ENCODE measurements at places on chromosomes 1 and 21.

DNA sequence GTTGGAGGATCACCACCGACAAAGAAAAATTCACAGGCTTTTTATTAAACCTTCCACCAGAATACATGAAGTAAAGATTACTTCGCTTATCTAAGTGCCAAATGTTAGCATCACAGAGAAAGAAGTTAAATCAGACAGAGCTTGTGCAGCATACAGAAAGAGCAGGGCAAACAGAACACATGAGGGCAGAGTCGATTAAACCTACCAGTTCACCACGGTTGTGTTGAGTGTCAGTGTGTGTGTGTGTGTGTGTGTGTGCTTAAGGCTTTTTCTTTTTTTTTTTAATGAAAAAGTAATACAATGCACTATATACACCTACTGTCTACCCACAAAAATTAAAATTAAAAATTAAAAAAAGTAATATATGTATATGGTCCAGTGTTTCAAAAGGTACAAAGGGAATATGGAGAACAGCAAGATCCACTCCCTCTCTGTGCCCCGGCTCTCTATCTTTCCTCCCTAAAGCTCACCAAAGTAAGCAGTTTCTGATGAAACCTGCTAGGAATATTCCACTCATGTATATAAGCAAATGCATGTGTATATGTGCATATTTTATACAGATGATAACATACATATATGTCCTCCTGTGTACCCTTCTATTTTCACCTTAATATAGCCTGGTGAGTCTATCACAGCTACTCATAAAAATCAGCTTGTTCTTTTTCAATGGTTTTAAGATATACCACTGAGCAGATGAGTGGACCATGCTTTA lies 17.7 kb downstream of the YIPF1 start:
- no peak for DNase-seq

- DNase-seq, result no peak
These were observed 12.5 kb upstream of the SPOCD1 start for GRCh38 chr1:31828341-31828740.

- no peak for DNase-seq
These were observed 159.1 kb upstream of the C8B start for GRCh38 chr1:57124768-57125446.

- DNase-seq, result no peak
These were observed 185.0 kb downstream of the TGFBR3 start for GRCh38 chr1:91700771-91701471.

- no peak for DNase-seq
These were observed 154.1 kb downstream of the CLIC6 start for GRCh38 chr21:34822942-34823341.

- no peak for DNase-seq
These were observed 1.2 kb downstream of the AGPAT3 start for GRCh38 chr21:43866260-43866629.

Data from NCI-H1105 treated with DMSO at 0.1 percent for 48 hours (cell line).